ENCODE measurements at places on chromosomes 5 and 9. TPM values are rescaled to one million over a fixed set of nuclear protein-coding genes. Genes with fewer than 3 reads are reported as not detected.

HNRNPA0 gene
- total RNA-seq = 34.6 TPM

ARL14EPL gene
- total RNA-seq = not detected

CKMT2 gene
- total RNA-seq = 0.78 TPM

MPDZ gene
- not detected for total RNA-seq

KCNT1 gene
- not detected for total RNA-seq

PDE8B gene
- total RNA-seq = 0.52 TPM

MTMR12 gene
- 25.4 TPM for total RNA-seq

ANKRD33B gene
- total RNA-seq = 1.2 TPM

STK32A gene
- not detected for total RNA-seq

All from naive thymus-derived CD8-positive, alpha-beta T cell (primary cell).